Stimulated activated CD8-positive, alpha-beta memory T cell treated with anti-CD3 and anti-CD28 coated beads, Interleukin-15, amount 100 ng/mL, for 48 hours (primary cell): ENCODE measurements at places on chromosomes 13 and 19.
A peak's percentile ranks its signal among the peaks of the same experiment; 100 is the strongest.

DNA sequence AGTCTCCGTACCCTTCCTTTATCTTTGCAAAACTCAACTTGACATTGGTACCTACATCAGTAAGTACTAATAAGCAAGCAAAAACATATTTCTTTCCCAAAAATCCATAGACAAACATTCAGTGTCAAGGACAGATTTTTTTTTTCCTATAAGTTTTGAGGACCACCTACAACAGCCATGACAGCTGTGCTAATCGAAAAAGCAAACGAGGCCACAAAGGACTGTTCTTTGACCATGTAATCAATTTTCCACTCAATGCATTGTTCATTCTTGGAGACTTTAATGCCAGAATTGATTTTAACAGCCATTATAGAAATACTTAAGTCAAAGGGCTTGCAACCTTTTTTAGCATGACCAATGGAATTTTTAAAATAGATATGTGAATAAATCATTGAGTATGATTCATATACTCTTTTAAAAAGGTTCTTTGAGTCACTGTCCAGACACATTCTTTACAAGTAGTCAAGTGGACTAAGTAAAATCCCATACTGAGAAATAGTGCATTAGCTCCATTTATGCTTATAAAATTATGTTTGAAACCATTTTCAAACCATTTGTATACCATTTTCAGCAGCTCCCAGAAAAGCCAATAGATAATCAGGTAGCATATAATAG lies 323.9 kb downstream of the MZT1 start:
- no peak for DNase-seq

GRCh38 chr13:60261432-60262351 lies 98.0 kb upstream of the DIAPH3 start:
- DNase-seq, result no peak

GRCh38 chr19:53088091-53088490 lies 15.1 kb downstream of the ZNF160 start:
- no peak for DNase-seq

- DNase-seq, result no peak
These were observed 8.0 kb upstream of the ZNF358 start for GRCh38 chr19:7507884-7508283.

DNA sequence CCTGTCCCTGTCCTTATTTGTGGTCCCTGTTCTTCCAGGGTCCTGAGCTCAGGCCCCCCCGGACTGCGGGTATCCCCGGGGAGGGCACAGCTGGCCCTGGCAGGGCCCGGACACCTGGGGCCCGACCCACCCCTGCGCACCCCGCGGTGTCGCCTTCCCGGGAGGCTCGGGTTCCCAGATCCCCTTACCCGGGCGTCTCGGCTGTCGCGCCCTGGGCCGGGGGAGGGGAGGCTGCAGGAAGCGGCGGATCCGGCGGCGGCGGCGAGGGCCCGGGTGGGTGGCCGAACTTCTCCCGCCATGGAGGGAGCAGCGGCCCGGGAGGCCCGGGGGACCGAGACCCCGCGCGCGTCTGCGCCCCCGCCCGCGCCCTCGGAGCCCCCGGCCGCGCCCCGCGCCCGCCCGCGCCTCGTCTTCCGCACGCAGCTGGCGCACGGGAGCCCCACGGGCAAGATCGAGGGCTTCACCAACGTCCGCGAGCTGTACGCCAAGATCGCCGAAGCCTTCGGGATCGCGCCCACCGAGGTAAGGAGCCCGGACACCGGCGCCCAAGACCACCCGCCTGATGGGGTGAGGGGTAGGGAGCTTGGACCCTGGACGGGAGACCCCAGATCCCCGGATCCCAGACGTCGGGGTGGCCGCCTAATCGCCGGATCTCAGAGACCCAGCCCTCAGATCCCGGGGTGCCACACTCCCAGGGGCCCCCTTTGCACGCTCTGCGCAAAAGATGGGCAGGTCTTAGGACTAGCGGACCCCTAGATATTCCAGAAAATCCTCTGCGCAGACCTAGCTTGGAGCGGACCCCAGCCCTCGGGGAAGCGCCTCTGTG lies at the start of gene GIPC3:
TSS of gene GIPC3 (plus strand) at position 178 of the 826 bp plus-strand sequence. CDS start at position 298, 120 bp downstream.
- DNase-seq, result no peak

DNA sequence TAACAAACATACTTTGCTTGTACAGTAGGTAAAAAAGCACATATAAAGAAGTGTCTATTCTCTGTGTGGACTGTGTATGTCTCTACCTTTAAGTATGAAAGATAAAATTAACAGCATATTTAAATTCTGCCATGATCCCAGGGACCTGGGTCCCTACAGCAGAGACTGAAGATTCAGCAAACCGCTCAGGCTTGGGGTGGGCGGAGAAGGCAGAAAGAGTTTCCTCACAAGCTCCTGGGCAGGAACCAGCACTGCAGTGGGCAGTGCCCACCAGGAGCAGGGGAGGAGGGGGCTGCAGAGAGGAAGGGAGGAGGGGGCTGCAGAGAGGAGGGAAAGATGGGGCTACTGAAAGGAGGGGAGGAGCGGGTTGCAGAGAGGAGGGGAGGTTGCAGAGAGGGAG lies 44.6 kb upstream of the GRTP1 start:
- no peak for DNase-seq

GRCh38 chr19:40143612-40144011 lies 47.6 kb upstream of the MAP3K10 start:
- no peak for DNase-seq

GRCh38 chr19:40084948-40085347 lies 5.8 kb downstream of the ZNF780A start:
- no peak for DNase-seq

DNA sequence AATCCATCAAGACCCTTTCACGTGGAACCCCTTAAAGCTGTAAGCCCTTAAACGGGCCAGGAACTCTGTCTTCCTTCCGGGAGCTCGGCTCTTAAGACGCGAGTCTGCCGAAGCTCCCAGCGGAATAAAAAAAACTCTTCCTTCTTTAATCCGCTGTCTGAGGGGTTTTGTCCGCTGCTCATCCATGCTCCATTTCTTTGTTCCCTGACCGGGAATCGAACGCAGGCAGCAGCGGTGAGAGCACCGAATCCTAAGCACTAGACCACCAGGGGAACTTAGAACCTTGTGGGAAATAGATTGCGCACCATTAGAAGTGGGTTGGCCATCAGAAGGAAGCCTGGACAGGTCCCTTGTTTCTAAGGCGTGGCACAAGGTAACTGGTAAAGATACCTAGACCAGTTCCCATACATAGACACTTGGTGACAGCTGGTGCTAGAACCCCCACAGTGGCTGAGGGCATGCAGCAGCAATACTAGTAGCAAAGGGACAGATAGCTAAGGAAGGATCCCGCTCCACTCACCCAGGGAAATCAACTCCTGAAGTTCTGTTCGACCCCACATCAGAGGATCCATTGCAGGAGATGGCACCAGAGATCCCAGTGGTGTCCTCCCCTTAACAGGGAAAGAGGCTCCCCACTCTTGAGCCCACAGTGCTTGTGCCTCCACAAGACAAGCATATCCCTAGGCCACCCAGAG lies 1.5 kb upstream of the RGCC start:
- no peak for DNase-seq

DNA sequence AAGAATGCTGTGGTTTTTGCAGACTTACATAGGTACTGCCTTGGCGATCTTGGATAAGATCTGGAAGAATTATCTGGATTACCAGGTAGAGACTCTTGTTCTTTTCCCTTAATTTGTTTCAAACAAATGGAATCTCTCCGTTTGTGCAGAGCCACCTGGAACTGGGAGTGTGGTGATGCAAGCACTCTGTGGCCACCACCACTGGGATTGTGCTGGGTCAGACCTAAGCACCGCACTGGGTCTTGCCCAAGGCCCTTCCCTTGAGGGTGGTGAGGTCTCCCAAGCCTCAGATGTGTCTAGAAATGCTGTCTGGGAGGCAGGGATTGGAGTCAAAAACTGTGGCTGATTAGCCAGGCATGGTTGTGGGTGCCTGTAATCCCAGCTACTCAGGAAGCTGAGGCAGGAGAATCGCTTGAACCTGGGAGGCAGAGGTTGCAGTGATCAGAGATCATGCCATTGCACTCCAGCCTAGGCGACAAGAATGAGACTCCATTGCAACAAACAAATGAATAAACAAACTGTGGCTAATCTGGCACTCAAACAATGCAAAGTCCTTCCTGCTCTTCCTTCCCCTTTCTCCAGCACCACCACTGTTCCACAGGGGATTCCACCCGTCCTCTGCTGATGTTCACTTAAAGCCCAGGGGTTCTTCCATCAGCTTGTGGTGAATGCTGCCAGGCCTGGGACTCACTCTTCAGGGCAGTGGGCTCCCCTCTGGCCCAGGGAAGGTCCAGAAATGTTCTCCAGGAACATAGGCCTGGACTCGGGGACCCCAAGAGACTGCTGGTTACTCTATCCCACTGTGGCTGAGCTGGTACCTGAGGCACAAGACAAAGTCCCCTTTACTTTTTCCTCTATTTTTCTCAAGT lies 10.8 kb upstream of the CEACAM1 start:
- DNase-seq, result no peak

- no peak for DNase-seq
These were observed 336.0 kb downstream of the ATP8A2 start for GRCh38 chr13:25707726-25708125.

DNA sequence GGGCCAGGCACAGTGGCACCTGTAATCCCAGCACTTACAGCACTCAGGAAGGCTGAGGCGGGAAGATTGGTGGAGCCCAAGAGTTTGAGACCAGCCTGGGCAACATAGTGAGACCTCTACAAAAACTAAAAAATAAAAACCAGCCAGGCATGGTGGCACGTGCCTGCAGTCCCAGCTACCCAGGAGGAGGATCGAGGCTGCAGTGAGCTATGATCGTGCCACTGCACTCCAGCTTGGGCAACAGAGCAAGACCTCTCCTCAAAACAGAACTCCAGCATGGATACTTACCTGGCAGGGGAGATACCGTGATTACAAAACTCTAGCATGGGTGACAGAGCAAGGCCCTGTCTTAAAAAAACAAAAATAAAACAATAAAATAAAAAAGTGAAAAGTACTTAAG lies 95.3 kb downstream of the GJA3 start:
- DNase-seq, result no peak

GRCh38 chr19:5903056-5903623 lies 450 bp downstream of the NDUFA11 start:
- DNase-seq, result peak; percentile 9

DNA sequence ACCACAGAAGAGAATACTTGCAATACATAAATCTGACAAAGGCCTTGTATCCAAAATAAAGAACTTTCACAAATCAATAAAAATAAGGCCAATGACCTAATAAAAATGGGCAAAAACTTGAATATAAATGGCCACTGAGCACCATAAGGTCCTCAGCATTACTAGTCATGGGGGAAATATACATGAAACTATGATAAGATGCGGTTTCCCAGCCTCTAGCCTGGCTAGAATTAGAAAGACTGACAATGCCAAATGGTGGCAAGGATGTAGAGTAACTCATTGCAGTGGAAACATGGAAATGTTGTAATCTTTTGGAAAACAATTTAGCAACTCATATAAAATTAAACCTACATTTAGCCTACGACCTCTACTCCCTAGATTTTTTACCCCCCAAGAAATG lies 227.1 kb downstream of the GGACT start:
- DNase-seq, result no peak

DNA sequence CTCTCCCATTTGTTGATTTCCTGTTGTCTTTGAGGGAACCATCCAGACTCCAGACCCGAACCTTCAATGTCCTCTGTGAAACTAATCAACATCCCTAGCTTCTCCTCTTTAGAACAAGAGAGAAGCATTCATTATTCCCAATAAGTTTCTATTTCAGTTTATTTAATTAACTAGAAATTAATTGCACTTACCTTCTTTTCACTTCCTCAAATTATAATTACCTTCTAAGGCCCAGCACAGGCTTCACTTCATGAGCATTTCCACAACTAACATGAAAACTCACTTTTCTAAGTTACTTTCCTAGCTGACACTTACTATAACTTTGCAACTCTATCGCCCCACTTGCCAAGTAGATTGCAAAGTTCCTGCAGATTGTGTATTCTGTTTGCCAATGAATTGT lies 71.6 kb upstream of the HTR2A start:
- DNase-seq, result no peak

DNA sequence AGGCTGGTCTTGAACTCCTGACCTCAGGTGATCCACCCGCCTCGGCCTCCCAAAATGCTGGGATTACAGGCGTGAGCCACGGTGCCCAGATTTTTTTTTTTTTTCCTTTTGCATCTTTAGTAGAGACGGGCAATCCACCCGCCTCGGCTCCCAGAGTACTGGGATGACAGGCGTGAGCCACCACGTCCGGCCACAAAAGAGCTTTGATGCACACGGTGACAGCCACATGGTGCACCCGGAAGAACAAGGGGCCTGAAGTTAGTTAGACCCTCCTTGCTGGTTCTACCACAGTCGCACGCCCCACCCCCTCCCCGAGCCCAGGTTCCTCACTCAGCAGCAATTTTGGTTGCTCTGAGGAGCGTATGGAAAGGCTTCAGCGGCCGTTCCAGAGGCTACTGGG lies 54.2 kb upstream of the USE1 start:
- no peak for DNase-seq

DNA sequence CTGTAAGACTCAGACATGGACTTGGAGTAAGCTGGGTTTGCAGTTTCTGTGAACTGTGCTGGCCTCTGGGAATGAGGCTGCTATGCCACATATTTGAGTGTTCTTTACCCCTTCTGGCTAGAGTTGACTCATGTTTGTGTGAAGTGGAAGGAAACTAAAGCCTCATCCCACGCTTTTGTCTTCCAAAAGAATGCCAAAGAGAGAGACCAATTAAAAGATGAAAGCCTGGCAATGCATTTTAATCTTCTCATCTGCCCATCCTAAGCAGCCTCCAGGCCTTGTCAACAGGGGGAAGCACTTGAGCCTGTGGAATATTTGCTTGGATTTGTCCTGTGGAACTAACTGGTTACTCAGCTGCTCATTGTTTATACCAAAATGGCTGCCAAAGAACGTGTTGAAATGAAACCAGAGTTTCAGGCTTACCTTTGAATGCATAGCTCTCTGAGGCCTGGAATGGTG lies 49.1 kb downstream of the LMO7 start:
- no peak for DNase-seq

DNA sequence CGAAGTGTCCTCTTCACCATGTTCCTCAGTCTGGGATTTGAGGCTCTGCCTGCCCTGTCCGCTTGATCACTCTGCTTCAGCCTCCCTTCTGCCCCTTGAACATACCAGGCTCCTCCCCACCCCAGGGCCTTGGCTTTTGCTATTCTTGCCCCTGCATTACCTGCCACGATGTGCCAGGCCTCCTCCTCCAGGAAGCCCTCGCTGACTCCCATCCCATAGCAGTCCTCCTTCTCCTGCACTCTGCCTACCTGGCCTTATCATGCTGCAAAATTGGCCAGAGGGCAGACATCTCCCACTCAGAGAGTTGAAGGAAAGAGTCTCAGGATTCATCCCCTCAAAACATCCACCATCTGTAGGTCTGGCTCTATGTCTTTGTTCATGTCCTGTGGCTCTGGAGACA lies 2.2 kb downstream of the YJEFN3 start:
- no peak for DNase-seq

- DNase-seq, result no peak
These were observed 59.5 kb downstream of the TNFRSF19 start for GRCh38 chr13:23629566-23630272.

GRCh38 chr13:79392882-79393563 lies 13.0 kb downstream of the RBM26 start:
- no peak for DNase-seq

- no peak for DNase-seq
These were observed 50.0 kb downstream of the ALOX5AP start for GRCh38 chr13:30785191-30785850.
